ENCODE measurements at places on chromosomes 11 and 22.

GRCh38 chr11:68312117-68312779 lies at the start of gene LRP5:
Gene LRP5 (plus strand): TSS chr11:68312591. CDS start chr11:68312715, 124 bp downstream.
- DNase-seq, result peak; percentile 28

DNA sequence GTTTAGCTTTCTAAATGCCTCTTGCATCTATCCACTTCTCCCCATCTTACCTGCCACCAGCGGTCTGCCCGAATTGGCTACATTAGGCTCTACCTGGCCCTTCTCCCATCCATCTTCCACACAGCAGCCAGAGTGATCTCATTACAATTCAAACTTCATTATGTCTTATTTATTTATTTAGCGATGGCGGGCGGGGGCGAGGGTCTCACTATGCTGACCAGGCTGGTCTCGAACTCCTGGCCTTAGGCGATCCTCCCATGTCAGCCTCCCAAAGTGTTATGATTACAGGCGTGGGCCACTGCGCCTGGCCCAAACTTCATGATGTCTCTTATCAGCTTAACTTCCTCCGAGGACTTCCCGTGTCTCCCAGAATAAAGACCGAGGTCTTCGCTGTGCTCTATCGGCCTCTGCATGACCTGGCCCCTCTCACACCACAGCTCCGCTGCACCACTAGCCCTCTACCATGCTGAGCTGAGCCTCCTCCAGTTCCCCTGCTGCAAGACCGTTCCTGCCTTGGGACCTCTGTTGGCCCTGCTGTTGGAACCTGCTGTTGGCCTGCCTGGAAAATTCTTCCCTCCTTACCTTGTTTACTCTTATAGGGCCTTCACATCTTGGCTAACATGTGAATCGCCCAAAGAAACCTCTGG lies 870 bp upstream of the CTTN start:
- DNase-seq, result peak; percentile 25

DNA sequence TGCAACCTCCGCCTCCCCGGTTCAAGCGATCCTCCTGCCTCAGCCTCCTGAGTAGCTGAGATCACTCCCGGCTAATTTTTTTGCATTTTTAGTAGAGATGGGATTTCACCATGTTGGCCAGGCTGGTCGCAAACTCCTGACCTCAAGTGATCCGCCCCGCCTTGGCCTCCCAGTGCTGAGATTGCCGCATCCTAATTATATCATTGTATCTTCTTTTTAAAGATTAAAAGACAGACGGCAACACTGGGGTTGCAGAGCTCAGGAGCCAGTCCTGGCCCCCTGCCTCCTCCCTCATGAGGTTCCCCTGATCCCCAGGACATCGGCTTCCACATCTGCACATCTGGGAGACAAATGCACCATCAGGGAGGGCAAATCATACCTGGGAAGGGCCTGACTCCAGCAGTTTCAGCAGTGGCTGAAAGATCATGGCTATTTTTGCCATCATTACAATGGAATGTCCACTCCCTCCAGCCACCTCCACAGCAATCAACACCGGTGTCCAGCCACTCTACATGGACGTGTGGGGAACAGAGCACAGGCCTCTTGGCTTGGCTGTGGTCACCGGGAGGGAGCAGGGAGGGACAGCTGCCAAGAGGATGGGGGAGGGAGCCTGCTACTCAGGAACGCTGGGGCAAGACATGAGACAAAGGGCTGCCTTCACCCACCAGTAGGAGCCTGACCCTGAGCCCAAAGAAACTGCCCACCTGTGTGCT lies 9.2 kb upstream of the CELSR1 start:
- no peak for DNase-seq

GRCh38 chr11:75077316-75077715 lies 19.4 kb downstream of the OR2AT4 start:
- no peak for DNase-seq

DNA sequence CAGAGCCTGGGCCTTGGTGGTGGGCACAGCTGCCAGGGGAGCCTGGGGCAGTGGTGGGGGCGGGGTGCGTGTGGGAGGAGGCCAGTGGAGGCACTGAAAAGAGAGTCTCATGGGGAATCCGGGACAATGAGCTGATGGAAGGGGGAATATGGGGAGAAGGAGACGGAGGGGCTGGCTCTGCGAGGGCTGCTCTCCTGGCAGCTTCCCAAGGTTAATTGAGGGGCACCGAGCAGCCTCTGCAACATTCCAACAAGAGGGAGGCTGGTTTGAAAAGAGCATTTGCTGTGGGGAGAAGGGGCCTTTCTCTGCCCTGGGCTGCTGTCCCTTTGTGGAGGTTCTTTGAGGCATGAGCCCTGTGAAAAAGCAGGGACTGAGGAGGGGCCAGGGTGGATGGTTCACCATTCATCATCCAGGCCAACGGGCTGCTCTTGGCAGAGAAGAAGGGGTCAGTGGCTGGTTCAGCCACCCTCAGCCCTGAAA lies 9.4 kb upstream of the IGSF9B start:
- DNase-seq, result no peak

DNA sequence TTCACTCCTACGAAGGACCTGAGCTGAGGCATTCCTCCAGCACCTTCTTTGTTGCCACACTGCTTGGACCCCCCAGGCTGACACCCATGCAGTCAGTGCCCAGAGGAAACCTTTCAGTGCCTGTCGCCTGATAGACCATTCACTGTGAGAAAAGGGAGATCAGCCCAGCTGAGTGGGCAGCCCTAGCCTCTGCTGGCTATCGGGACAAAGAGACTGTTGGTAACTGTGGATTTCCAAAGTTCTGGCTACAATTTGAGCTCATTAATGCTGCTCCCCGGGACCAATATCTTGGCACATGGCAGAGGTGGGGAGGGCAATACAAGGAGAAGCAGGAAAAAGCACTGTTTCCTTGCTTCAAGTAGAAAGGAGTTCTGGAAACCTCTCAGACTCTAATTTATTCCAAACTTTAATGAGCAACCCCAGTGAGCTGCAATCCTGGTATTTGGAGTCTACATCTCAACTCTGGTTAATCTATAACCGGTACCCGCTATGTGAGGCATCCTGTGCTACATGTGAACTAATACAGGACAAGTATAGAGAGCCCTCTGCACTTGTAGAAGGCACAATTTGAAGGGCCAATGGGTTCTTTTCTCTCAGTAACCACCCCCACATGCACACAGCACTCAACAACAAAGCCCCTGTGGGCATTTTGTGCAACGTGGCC lies 200.7 kb upstream of the NCAM1 start:
- DNase-seq, result no peak

GRCh38 chr11:3221408-3222002 lies 2.9 kb upstream of the MRGPRG start:
- DNase-seq, result no peak

DNA sequence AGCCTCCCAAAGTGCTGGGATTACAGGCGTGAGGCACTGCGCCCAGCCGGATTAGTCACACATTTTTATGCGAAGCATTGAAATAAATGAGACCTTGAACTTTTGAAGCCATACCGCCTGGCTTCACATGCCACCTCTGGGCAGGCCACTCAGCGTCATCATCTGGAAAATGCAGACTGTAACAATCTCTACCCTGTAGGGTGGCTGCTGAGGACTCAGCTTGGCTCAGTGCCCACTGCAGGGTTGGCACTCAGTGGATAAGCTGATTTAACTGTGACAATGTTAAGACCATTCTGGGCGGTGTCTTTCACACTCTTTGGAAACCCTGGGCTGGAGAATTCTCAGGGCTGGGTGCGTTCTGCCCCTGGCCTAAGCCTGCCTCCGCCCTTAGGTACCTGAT lies 8.5 kb downstream of the SH3BP1 start:
- no peak for DNase-seq

- DNase-seq, result peak; percentile 51
Measured at GRCh38 chr11:114076921-114077331, 17.4 kb downstream of the ZBTB16 start.
